GOT3 (cell line): ENCODE measurements at places on chromosomes 6 and 20.

- DNase-seq: no peak
Measured at GRCh38 chr6:13787137-13787536, 27.2 kb downstream of the MCUR1 start.

- DNase-seq: no peak
Measured at GRCh38 chr20:37693242-37693634, 592 bp upstream of the CTNNBL1 start.

- DNase-seq: no peak
Measured at GRCh38 chr6:134543128-134543527, 225.2 kb upstream of the SGK1 start.

DNA sequence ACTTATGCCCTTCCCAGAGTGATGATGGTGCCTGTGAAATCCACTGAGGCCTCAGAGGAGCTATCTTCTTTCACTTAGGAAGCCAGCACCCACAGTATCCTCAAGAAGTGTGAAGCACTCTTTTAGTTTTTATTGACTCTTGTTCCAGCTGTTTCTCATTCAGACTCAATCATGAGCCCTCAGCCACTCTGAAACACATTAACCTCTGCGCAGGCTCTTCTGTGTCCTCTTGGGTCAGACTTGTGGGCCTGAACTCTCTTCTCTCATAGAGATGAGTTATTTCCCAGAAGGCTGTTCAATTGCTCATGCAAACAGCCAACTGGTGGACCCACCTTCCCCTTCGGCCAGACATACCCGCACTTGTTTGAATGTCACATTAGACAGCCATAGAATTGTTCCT, 27.8 kb upstream of the PREP start:
- DNase-seq: no peak

- no peak for DNase-seq
Measured at GRCh38 chr6:42345696-42346416, 105.9 kb downstream of the TRERF1 start.

DNA sequence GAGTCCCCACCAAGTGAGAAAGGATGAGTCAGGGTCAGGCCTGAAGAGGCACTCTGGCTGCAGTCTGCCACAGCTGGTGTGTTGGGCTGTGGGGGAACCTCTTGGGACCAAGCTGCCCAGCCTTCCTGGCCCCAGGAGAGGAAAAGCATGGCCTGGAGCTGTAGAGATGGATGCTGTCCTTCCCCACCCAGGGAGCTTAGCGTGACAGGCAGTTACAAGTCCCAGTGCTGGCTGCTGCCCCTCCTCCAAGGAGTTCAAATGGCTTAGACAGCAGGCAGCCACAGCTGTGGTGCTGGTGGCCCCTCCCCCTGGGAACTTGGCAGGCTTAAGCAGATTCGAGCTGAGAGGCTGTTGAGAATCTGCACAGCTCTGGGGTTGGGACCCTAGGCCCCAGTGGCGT, 253.2 kb downstream of the PLCB1 start:
- no peak for DNase-seq

- DNase-seq: no peak
Measured at GRCh38 chr6:3013486-3013885, 13.8 kb downstream of the NQO2 start.

DNA sequence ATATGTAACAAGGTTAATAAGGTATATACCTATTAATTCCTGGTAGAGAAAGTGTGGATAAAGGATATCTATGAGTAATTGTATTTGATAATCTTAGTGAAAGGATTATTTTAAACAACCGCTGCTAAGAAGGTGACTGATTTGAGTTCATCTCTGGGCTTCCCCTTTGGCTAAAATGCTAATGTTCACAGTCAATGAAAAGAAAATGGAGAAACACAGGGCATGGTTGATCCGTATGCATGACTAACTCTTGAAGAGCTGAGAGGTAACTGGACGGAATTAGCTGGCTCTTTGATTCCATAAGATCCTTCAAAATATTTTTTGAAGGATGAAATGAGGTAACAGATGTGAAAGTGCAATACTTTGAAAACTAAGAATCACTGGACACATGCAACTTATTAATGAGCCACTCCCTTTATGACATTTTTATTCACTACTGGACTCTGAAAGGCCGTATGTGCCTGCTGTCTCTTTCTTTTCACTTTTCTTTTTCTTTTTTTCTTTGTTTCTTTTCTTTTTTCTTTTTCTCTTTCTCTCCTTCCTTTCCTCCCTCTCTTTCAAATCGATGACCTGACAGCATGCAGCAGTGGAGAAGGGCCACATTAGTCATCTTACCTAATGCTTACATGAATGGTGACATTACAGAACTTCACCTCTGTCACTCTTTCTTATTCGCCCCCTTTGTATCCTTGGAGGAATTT, 464.6 kb downstream of the CDKAL1 start:
- no peak for DNase-seq

- DNase-seq: no peak
Measured at GRCh38 chr6:119181046-119181445, 102.6 kb upstream of the FAM184A start.

- DNase-seq: no peak
Measured at GRCh38 chr6:22622351-22622750, 53.0 kb downstream of the HDGFL1 start.

- no peak for DNase-seq
Measured at GRCh38 chr20:41798930-41799502, 180.8 kb upstream of the CHD6 start.

GRCh38 chr20:46872328-46873211, 22.1 kb upstream of the EYA2 start:
- DNase-seq: no peak

DNA sequence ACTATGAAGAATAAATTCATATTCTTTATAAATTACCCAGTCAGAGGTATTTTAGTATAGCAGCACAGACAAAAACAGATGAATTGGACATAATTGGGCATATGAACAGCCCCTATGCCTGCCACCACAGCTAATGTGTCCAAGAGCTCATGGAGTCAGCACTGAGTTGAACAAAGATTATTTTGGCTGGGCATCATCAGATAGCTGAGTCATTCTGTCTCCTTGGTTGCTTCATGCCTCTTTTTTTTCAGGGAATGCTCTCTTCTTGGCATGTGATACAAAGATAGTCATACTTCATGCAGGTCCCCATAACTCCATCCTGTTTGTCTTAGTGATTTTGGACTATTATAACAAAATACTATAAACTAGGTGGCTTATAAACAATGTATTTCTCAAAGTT, 275.6 kb downstream of the TENT5A start:
- no peak for DNase-seq

GRCh38 chr6:10048370-10049297, 366.2 kb downstream of the TFAP2A start:
- no peak for DNase-seq

DNA sequence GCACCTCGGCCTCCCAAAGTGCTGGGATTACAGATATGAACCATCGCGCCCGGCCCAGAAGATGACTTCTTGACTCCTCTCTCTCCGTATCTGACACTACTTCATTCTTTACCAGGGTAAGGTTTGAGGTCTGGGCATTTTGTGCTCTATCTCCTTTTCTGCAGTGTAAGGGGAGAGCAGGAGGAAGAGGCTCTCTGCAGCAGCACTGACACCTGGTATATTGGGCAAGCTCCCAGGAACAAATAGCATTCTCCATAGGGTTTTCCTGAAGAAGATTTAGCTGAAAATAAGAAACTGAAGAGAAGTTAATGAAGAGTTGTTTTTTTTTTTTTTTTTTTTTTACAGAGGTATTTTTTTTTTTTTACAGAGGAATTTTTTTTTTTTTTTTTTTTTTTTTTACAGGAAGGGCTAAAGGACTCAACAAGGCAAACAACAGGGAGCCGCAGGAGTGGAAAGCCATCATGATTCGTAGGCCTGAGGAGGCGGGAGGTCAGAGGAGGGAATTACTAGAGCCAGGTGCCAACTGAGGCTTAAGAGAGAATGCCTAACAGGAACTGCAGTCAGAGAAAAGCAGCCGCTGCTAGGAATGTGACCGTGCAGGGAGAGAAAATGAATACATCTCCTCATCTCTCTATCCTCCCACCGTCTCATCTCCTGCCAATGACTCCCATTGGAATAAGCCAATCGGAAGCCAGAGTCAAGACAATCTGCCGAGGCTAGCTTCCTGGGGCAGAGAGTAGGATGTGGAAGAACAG, 34.7 kb upstream of the ADGRF4 start:
- DNase-seq: no peak

DNA sequence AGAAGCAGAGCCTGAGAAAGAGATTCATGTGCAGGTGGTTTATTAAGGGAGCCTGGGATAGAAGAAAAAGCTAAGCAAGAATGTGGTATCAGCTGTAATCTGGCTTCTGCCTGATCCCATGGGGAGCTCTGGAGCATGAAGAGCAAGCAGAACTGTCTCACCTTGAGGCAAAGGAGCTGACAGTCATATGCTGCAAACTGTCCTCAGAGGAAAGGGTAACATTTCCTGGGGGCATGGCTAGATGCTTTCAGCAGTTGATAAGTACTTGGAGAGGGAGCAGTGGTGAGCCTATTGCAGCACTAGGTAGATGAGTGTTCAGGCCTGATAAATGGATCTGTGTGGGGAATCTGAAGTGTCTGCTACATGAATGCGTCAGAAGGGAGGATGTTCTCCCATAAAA, 621.5 kb upstream of the BTBD3 start:
- DNase-seq: no peak
